Activated CD8-positive, alpha-beta memory T cell treated with anti-CD3 and anti-CD28 coated beads, Interleukin-2, amount 50 U/mL, for 48 hours (primary cell): ENCODE measurements at places on chromosomes 13 and 19.

DNA sequence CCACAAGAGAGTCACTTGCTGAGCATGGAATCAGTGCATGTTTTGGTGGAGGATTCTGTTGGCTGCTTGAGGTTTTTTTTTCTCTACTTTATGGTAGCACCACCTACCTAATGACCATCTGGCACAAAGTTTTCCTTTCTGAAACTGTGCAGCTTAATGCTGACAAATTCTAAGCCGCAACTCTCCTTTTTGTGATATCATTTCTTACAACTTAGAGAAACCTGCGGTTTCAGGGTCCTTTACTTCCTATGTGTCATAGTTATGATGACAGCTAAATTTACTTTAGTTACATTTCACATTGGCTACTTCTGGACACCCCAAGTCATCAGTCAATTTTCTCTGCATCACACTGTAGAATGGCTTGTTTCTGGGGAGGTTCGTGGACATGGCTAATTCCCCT is 115.4 kb upstream of the TMTC4 start:
- no peak for DNase-seq

DNA sequence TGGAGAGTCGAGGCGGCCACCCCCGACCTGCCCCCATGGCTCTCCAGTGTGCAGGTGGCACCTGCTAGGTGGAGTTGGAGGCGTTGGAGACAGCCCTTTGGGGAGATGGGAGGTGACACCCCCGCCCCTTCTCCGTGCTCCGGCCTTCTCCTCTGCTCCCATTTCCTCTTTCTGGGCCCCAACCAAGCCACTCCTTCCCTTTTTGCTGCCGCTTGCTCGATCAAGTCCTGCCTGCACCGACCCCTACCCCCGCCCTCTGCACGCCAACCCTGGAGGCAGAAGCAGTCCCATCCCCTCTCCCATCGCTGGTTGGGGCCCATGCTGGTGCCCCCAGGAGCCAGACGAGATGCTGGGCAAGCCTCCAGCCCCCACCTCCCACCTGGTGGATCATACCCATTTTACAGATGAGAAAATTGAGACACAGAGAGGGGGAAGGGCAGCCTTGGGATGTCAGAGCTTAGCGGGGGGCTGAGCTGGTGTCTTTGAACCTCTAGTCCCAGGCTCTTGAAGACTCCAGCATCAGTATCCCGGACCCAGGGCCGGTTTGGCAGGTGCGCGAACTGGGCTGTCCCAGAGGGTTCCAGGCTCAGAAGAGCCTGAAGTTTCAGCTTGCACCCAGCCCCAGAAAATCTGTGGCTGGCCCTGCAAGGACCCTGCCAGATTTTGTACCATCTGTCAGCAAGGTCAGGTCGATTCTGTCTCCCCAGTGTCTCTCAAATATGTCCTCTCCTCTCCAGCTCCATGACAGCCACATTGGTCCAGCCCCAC is 10.3 kb downstream of the GNA15 start:
- DNase-seq, result no peak

DNA sequence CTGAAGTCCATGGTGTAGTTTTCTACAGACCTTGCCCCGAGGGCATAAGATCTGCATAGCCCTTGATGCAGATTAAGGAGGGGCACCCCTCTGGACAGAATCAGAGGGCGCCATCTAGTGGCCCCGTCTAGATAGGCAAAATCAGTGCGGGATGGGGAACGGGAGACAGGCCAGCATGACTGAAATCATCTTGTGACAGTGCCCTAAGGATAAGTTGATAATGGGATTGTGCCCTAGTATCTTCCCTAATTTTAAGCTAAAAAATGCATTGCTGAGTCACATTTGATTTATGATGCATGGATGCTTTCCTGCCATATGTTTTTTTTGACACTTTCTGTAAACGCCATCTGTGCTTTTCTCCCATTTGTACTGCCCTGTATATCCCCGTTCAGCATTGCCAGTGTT is 19.0 kb upstream of the GPI start:
- peak; percentile 90 for DNase-seq

DNA sequence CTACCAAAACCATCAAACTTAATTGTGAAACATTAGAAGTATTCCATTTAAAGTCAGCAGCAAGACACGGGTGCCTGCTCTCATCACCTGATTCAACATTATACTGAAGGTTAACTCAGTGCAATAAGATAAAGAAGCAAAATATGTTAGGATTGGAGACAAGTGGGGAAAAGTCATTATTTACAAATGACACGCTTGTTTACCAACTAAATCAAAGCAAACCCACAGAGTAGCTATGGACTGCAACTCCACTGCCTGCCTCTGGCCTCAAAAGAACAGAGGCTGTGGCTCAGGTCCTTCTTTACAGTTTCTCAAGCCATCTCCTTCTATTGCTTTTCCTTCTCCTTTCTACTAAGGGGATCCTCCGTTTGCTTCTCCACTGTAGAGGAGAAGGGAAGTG is 21.0 kb upstream of the ATP12A start:
- no peak for DNase-seq

GRCh38 chr19:7211191-7211951 is 82.8 kb downstream of the INSR start:
- DNase-seq, result no peak

GRCh38 chr13:48710160-48710559 is 56.4 kb downstream of the CYSLTR2 start:
- DNase-seq, result no peak

- no peak for DNase-seq
Observed at GRCh38 chr13:110354715-110355473, 47.8 kb downstream of the COL4A2 start.

GRCh38 chr19:1162404-1163282 is 11.4 kb downstream of the SBNO2 start:
- DNase-seq, result no peak

- DNase-seq, result no peak
Observed at GRCh38 chr13:46317120-46317519, 69.9 kb downstream of the RUBCNL start.

- DNase-seq, result no peak
Observed at GRCh38 chr19:14795078-14795721, 16.8 kb upstream of the ADGRE2 start.

GRCh38 chr13:91946498-91947070 is 548.2 kb downstream of the GPC5 start:
- DNase-seq, result no peak

GRCh38 chr19:5600797-5601196 is 21.8 kb downstream of the SAFB2 start:
- DNase-seq, result no peak

- DNase-seq, result peak; percentile 46
Observed at GRCh38 chr13:113588394-113589111, 4.0 kb downstream of the TFDP1 start.

GRCh38 chr13:95800436-95800835 is 123.5 kb downstream of the DNAJC3 start:
- DNase-seq, result no peak

DNA sequence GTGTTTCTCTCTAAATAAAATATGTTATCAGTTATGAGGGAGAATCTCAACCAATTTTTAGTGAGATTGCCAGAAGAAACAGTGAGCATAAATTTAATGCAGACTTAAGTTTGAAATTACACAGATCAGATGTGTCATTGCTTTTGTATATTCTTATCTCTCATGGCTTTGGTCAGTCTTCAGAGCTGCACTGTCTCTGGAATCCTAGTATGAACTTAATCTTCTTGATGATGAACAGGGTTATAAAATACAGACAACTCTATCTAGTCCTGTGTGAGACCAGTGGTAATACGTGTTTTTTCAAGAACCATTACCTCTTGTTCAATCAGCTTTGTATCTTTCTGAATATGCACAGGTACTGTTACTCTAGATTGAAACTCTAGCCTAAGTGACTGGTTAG is 528.0 kb downstream of the DACH1 start:
- DNase-seq, result no peak

DNA sequence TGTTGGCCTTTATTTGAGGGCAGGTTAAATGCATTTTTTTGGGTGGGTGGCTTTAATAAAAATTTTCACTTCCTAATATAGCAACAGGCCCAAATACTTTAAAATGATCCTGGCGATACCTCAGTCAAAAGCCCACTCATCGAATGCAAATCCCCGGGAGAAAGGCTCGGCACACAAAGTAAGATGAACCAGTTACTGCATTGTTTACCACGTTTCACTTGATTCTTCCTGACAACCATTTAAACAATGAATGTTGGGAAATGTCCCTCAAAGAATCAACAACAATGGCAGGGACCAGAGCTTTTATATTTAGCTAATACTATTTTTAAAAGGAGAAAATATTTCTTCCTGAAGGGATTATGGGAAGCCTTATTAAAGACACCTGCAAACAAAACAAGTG is 187.7 kb downstream of the ABCC4 start:
- no peak for DNase-seq

DNA sequence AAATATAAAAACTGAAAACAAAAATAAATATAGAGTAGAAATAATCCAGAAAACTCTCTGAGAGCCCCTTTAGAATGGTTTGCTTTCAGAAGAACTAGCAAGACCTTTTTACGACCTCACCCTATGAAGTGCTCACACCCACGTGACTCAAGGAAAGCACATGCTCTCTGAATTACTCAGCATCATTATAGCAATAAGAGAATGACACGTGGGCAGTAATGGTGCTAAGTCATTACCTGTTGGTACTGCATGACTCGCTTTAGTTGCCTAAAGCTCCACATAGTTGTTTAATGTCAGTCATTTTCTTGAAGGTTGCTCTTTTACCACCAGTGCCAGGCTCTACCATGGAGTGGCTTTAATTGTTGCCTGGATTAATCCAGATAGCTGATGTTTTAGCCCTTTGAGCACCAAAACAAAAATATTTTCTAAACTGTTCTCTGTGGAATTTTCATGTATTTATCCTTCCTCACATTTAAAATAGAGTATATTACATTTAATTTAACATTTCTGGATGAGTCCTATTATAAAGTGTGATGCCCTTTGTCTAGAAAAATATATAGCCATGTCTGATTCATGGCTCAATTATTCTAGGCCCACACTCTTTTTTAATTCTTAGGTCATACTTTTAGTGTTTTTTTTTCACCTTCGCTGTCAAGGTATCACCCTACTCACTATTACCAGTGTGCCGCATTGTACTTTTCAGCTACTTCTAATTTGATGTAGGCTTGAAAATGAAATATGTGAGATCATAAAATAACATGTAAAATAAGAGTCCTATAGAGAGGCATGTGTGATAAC is 56.8 kb downstream of the THSD1 start:
- no peak for DNase-seq

- no peak for DNase-seq
Observed at GRCh38 chr19:51816711-51817110, 21.8 kb downstream of the FPR3 start.

DNA sequence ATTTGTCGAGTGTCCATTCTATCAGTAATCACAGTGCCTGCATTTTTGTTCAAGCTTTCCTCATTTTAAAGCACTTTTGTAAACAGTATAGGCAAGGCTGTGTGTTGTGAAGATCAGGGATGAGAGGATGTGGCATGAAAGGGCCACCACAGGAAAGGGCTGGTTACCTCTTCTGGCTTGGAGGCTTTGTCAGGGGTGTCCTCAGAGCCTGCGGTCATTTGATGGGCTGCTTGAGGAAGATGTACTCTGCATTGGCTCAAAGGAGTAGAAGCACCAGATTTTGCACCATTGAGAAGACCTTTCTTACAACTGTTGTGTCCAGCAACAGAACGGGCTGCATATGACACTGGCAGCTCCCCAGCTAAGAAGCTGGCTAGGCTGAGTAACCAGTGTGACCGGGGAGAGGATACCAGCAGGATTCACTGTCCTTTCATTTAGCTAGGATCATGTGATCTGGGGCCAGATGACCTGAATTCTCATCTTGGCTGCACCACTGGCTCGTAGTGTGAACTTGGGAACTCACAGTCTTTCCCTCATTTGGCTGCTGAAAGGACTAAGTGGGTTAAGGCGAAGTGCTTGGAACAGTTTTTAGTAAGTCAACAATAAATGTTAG is 380.2 kb downstream of the FGF9 start:
- DNase-seq, result no peak

DNA sequence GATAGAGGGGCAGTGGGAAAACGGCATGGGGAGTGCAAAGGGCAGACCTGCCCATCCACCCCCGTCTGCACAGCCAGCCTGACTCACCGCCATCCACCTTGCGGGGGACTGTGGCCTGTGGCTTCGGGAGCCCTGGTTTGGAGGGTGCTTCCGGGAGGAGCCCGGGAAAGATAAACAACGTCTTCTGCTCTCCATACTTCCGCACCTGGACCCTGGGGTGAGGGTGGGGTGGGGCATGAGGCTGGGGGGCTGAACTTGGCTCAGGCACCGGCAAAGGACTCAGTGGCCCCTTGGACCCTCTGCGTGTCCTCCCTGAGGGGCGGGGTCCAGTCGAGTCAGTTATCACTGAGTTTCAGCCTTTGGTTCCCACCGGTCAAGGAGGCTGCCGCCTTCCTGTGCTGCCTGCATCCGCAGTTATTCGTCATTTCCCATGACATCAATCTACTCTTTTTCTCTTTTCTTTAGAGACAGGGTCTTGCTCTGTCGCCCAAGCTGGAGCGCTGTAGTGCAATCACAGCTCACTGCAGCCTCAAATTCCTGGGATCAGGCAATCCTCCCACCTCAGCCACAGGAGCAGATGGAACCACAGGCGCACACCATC is 3.2 kb downstream of the GPR108 start:
- no peak for DNase-seq

DNA sequence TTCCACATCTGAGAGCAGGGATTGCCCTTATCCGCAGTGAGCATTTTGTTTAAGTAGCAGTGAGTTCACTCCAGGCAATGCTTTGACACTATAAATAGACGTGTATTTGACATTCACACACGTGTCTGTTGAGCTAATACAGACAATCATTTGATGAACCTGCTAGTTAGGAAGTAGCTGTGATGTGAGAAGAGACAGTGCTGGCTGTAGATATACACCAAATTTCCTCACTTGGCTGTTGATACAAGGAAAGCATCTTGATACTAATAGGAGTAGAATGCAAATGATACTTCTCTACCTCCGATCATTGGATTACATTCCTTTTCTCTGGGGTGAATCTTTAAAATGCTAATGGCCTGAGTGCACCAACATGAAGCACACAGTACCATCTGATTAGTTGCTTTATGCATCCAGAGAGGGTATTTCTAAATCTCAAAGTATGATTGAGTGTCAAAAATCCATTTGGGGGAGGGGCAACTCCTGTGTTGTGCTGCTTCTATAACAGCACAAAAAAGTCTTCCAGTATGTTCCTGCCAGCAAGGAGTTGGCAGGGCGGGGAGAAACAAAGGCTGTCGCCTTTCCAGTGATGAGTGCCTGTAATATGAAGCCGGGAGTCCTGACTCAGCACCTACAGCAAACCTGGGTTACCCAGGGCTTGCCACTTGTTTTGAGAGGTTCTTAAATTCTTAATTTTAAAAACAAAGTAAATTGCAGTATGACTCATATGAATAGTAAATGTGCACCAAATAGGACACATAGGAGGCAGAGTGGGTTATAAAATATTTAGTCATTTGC is 7.0 kb downstream of the CUL4A start:
- no peak for DNase-seq

- no peak for DNase-seq
Observed at GRCh38 chr19:29683009-29683408, 17.7 kb downstream of the PLEKHF1 start.

- no peak for DNase-seq
Observed at GRCh38 chr19:38744874-38745273, 600 bp upstream of the CAPN12 start.

- no peak for DNase-seq
Observed at GRCh38 chr13:78600280-78600883, 3.0 kb downstream of the POU4F1 start.

- DNase-seq, result no peak
Observed at GRCh38 chr13:90800082-90800746, 547.3 kb upstream of the MIR17HG start.

GRCh38 chr13:22240716-22241115 is 569.8 kb downstream of the FGF9 start:
- no peak for DNase-seq

GRCh38 chr19:54607785-54608150 is 14.3 kb downstream of the LILRA1 start:
- no peak for DNase-seq

GRCh38 chr13:110283736-110284517 is 23.0 kb downstream of the COL4A1 start:
- no peak for DNase-seq
